ENCODE measurements at places on chromosomes 3 and 15.

GRCh38 chr15:78396976-78397375, 41.0 kb upstream of the IREB2 start:
- no peak for DNase-seq

GRCh38 chr3:6860954-6861624, at the start of gene GRM7:
GRM7 (plus strand) TSS chr3:6861115.
- DNase-seq, result no peak

DNA sequence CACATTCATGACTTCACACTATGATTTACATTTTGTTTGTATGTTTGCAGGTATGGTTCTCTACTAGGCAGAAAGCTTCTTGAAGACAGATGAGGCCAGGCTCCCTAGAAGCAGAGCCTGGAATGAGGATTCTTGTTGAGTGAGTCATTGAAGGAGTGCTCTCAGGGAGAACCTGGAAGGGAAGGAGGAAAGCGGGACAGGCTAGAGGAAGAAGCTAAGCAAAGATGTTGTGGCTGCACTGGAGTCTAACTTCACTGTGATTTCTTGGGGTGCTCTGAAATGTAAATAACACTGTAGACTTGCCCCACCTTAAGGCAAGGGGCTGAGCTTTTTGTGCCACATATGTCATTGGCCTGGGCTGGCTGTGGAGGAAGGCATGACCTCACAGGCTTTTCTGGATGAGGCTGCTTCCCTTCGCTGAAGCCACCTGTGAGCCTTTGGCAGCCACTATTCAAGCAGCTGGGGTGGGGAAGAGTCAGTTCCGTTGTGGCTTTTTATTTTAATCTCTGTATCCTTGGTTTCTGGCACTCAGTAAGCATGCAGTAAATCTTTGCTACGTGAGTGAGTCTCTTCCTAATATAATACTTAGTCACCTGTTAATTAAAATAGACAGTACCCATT, 307.3 kb downstream of the SV2B start:
- DNase-seq, result no peak

GRCh38 chr3:161263057-161263456, 41.9 kb downstream of the NMD3 start:
- no peak for DNase-seq

GRCh38 chr15:74243431-74243830, 7.3 kb downstream of the CCDC33 start:
- DNase-seq, result no peak

DNA sequence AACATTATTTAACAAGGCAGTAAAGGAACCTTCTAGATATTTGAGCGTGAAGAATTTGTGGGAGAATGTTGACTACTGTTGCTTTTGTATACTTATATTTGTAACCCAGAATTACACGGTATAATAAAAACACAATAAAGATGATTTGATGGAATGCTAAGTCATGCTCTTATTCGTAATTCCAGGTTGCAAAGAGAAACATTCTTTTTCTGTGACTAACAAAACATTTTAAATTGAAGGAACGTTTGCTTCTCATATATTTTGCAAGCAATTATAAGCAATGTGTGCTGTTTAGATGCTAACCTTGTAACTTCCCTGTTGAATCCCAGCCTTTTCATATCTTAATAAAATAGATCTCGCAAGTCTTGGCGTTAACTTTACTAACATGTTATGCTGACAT, 124.4 kb upstream of the CGNL1 start:
- peak; percentile 46 for DNase-seq

DNA sequence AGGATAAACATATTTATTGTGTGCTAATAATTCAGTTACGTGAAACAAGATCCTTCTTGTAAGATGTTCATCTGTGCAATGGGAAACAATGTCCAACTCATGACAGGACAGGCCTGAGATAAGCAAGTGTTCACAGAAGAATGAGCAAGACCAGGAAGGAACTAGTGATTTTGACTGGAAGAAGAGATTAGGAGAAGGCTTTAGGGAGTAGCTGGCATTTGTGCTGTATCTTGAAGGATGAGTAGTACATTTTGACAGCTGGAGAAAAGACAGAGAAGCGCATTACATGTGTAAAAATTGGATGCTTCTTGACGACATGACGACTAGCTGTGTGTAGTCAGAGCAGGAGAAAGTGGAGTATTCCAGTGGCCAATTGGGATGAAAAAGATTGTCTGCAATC, 48.4 kb downstream of the GBE1 start:
- DNase-seq, result no peak

- DNase-seq, result no peak
These were observed 466.9 kb upstream of the ROBO1 start for GRCh38 chr3:80234706-80235105.

DNA sequence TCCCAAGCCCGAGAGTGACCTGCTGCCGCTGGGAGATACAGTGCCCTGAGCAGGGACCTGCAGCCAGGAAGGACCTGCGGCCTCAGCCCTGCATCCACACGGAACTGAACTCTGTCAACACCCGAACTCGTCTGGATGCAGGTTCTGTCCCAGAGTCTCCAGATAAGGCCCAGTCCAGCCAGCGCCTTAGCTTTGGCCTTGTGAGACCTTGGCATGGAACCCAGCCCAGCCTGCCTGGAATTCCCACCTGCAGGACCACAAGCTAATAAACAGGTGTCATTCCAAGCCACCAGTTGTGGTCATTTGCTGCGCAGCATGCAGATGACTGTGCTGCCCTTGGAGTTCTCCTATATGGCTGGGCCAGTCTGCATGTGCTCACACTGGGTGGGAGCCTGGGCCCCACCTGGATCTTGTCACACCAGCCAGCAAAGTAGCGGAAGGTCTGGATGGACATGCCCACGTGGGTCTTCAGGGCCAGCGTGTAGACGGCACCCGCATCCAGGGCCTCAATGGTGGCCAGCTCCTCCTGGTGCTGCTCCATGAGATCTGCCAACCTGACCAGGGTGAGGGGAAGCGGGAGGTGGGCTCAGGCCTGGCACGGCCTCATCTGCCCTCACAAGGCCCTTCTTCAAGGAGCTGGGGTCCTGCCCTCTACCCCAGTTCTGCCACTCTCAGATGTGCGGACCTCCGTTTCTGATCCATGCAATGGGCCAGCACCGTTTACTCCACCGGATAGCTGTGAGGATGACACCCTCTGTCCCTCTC, 47.2 kb upstream of the SLC41A3 start:
- DNase-seq, result no peak

GRCh38 chr3:12815719-12816118, 19.2 kb downstream of the CAND2 start:
- DNase-seq, result no peak

DNA sequence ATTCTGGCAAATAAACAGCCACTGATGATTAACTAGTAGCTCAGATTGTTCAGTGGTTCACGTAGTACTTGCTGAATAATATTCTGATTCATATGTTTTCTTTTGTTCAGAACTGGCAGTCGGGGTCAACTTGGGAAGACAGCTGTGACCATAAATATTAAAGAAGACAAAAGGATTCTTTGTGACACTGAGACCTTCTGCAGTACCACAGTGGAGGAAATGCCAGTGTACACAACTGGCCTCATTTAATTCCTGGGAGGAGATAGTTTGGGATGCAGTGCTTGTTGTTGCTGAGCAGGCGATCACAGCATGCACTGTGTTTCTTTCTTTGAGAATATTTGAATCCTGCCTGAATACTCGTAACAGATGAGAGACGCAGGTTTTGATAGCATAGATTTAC, 26.7 kb upstream of the MCF2L2 start:
- no peak for DNase-seq

- DNase-seq, result no peak
These were observed 9.7 kb downstream of the ZXDC start for GRCh38 chr3:126465928-126466544.

- no peak for DNase-seq
These were observed 3.7 kb downstream of the NR2F2 start for GRCh38 chr15:96334017-96334704.

- DNase-seq, result peak; percentile 31
These were observed 426 bp downstream of the CBLB start for GRCh38 chr3:105868431-105868741.

DNA sequence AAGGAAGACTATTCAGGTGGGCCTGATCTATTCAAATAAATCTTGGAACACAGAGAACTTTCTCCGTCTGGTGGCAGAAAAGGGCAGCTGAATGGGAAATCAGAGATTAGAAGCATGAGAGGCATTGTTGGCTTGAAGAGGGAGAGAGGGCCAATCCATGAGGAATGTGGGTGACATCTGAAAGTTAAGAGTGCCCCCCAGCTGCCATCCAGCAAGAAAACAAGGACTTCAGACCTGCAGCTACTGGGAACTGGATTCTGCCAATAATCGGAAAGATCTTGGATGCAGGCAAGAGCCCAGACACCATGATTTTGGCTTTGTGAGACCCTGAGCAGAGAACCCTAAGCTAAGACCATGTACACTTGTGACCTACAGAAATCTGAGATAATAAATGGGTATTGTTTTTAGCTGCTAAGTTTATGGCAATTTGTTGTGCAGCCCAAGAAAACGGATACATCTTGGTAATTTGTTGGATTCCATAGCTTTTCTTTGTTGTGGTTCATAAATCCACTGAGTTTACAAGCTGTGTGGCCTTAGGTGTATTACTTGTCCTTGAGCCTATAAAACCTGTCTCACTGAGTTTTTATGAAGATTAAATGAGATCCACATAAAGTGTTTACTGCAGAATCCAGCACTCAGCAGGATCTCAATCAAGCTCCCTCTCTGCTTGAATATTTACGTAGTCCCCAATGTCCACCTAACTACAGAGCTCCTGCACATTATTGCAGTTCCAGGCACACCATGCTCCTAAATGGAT, 82.1 kb upstream of the PRTG start:
- DNase-seq, result no peak

GRCh38 chr15:89383365-89384175, 48.9 kb upstream of the POLG start:
- DNase-seq, result no peak

- DNase-seq, result no peak
These were observed 30.3 kb downstream of the TPRG1 start for GRCh38 chr3:189202106-189202505.

DNA sequence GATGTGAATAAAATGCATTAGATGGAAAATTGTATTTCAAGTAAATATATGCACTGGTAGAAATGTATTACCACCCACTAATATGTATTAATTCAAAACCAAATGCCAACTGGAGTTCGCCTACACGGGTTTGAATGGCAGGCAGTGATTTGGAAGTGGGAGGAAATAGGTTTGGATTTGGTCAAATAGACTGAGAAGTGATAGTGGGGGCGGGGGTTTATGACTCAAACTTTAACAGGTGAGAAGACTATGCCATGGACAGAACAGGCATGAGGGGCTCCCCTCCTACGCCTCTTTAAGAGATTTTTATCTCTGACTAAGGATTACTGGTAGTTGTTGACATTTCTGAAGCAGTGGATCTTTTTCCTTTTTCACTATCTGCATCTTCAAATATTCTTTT, 677.8 kb downstream of the NTRK3 start:
- DNase-seq, result no peak

DNA sequence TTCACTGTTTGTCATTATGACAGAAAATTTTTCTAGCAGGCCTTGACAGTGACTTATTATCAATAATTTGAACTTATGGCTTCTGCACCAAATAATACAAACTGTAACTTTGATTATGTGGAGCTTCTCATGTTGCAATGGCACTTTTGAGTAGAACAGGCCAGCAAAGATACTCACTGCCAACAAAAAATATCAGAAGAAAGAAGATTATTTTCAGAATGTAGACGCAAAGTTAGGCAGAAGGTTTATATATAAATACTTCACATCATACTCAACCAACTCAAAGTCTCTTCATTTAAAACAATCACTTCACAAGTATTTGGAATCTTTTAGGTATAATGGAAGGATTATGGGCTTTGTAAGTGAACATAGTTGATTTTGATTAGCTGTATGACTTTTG, 893.0 kb downstream of the ROBO2 start:
- no peak for DNase-seq

DNA sequence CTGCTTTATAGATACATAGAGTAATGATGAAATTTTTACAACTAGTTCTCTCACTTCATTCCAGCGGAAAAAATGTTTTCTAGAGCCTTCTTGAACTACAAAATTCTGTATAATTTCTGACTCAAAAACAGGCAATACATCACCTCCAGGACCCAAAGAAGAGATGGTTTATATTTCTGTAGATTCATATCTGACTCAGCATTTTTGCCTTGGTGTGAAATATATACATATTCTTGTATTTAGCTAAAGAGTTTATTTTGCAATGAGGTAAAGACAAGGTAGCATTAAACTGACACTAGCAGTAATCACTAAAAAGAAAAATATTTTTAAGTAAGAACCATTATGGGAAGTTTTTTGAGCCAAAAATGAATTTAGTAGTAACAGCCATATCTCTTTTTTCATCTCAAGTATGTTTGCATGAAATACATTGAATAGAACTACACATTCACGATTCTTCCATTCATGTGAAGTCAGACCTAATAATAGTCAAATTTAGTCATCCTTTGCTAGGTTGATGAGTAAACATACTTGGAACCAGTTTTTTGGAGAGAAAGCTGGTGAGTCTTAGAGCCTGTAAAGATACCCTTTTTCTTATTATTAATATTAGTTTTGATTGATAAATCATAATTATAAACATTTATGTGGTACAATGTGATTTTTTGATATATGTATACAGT, 31.6 kb downstream of the COL8A1 start:
- no peak for DNase-seq

DNA sequence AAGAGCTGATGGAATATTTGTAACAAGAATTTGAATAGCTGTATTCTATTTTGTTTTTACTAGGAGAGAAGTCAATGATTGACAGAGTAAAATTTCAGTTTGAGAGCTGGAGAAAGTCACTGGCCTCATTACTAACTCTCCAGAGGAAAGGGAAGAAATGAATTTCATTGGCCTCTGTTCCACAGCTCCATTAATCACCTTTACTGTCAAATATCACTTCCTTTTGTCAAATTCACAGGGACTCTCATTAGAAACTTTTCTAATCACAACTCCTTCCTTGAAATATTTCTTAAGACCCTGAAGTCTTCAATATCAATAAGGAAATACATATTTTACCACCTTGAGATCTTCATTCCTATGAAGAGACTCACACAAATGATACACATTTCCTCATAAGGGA, 379.9 kb upstream of the RASGRP1 start:
- no peak for DNase-seq

DNA sequence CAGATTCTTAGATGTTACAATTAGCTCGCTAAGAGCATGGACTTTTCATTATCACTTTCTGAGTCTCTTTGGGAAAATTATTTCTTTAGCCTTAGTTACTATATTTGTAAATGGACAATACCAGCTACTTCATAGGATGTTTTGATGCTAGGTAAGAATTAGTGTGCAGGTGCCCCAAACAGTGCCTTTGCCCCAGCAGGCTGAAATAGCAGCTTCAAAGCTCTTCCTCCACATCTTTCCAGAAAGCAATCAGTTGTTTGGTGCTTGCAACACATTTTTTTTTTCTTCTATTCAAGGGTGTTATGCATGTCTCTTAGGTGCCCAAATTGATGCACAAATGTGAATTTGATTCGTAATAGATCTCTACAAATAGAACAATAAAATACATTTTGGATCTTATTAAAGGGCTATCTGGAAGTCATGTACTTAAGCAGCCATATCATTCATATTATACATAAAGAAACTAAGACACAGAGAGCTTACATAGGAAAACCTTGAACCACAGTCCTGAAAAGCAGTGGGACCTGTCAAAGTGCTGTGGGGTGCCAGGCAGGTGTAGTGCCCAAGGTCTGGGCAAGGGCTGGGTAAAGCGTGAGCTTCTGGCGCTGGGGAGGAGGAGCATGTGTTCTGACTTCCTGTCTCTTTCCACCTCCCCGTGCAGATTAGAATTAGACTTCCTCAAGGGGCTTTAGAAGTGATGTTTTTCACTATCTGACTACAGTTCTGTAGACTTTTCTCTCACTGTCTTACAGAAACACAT, 62.9 kb downstream of the FNDC3B start:
- no peak for DNase-seq

All from GM04504 (cell line).